Left lung (tissue), 14 donors: ENCODE measurements at places on chromosomes 3 and 15. TPM values are rescaled to one million over a fixed set of nuclear protein-coding genes. Genes with fewer than 3 reads are reported as not detected.

Gene AHSG
- not detected for total RNA-seq

Gene SPESP1
- 1.8 TPM for total RNA-seq

Gene DOCK3
- 0.34 TPM for total RNA-seq

Gene ISL2
- 0.39 TPM for total RNA-seq

Gene RARRES1
- 131 TPM for total RNA-seq

Gene TEX9
- total RNA-seq, result 7.0 TPM

Gene CHL1
- total RNA-seq, result 3.8 TPM

Gene WDR93
- 0.52 TPM for total RNA-seq

Gene CYP8B1
- not detected for total RNA-seq

Gene GOLGA8R
- 2.6 TPM for total RNA-seq

Gene PLA2G4D
- total RNA-seq, result 0.08 TPM

Gene CPLX3
- total RNA-seq, result not detected

Gene COX5A
- total RNA-seq, result 170 TPM

Gene TADA3
- total RNA-seq, result 59.2 TPM

Gene GOLGA6B
- total RNA-seq, result not detected

Gene GNB4
- total RNA-seq, result 53.0 TPM

Gene IGSF11
- 0.24 TPM for total RNA-seq

Gene DCLK3
- total RNA-seq, result 0.47 TPM

Gene POU1F1
- total RNA-seq, result not detected

Gene MINDY4B
- not detected for total RNA-seq

Gene ALS2CL
- 74.4 TPM for total RNA-seq

Gene HIGD2B
- 0.24 TPM for total RNA-seq

Gene HES1
- 21.8 TPM for total RNA-seq

Gene SYNPR
- not detected for total RNA-seq

Gene PROS1
- total RNA-seq, result 119 TPM

Gene P2RY1
- total RNA-seq, result 17.2 TPM

Gene PPIB
- 728 TPM for total RNA-seq

Gene VGLL3
- total RNA-seq, result 33.1 TPM

Gene OR5H14
- total RNA-seq, result not detected

Gene EPHB1
- 1.1 TPM for total RNA-seq

Gene CHRM5
- not detected for total RNA-seq

Gene RBP2
- total RNA-seq, result 9.3 TPM

Gene HRH1
- total RNA-seq, result 5.9 TPM

Gene KIF9
- 9.5 TPM for total RNA-seq

Gene DAPK2
- total RNA-seq, result 59.3 TPM

Gene FRMD4B
- total RNA-seq, result 70.6 TPM

Gene MST1
- total RNA-seq, result 12.5 TPM

Gene OR5K2
- not detected for total RNA-seq

Gene ST3GAL6
- total RNA-seq, result 10.9 TPM

Gene TNNC1
- 117 TPM for total RNA-seq

Gene DLL4
- total RNA-seq, result 10.4 TPM

Gene NR1D2
- total RNA-seq, result 18.8 TPM

Gene TGM5
- not detected for total RNA-seq

Gene FGF12
- 1.0 TPM for total RNA-seq

Gene COL6A5
- 0.93 TPM for total RNA-seq

Gene MUSTN1
- total RNA-seq, result 7.5 TPM

Gene CCR8
- 0.29 TPM for total RNA-seq

Gene GOLGA6A
- not detected for total RNA-seq

Gene SLC38A3
- not detected for total RNA-seq

Gene CCNB2
- total RNA-seq, result 3.3 TPM
